AG04449 (cell line): ENCODE measurements at places on chromosomes 12 and 14.

DNA sequence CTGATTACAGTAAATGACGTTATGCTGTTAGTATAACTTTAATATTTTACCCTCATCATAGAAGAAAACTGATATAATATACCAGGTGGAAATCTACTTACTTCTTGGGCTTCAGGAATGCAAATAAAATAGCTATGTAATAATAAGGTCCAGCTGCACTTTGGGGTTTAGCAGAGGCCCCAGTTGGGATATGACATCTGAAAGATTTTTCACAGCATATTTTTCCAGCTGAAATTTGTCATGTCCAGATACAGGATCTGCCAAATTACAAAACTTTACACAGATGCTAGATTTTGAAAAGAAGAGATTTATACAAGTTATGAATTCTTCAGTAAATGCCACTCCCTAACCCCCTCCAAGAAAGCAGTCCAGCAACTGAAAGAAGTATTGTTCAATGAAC lies 29.2 kb upstream of the DCN start:
- no peak for DNase-seq

GRCh38 chr12:33267641-33268040 lies 172.0 kb downstream of the SYT10 start:
- no peak for DNase-seq

GRCh38 chr12:96321941-96322340 lies 78.3 kb downstream of the CDK17 start:
- no peak for DNase-seq

DNA sequence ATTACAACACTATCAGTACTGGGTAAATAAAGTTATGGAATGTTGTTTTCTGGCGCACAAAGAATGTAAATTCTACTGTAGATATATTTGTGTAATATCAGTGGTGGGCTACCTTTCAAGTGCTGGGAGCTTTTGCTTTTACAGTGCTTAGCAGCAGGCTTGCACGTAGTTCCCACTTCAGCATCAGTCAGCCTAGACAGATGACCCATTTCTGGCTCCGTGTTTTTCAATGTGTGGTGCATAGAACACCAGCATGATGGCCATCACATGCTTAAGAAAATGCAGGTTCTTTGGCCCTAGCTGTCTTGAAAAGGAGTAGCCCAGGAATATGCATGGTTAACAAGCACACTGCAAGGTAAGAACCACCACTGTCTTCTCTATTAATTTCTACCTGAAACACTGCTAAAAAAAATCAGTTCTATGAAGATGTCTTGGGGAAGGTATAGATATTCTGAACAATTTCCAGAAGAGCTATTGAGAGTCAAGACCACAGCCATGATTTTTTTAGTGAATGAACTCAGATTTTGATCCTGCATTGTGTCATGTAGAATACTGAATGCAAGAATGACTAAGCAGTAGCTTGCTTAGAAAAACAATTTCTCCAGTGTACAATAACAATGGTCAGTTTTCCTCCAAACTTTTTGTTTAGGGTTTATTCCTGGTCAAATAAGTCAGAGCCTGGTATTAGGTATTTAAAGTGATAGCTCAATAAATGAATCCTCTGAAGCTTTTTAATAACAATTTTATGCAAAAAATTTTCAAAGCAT lies 195.7 kb downstream of the AKAP6 start:
- no peak for DNase-seq

- no peak for DNase-seq
Observed at GRCh38 chr12:24396224-24396623, 446.8 kb upstream of the SOX5 start.
